ENCODE measurements at places on chromosomes 6 and 20. TPM values are rescaled to one million over a fixed set of nuclear protein-coding genes. Genes with fewer than 3 reads are reported as not detected.

DNA sequence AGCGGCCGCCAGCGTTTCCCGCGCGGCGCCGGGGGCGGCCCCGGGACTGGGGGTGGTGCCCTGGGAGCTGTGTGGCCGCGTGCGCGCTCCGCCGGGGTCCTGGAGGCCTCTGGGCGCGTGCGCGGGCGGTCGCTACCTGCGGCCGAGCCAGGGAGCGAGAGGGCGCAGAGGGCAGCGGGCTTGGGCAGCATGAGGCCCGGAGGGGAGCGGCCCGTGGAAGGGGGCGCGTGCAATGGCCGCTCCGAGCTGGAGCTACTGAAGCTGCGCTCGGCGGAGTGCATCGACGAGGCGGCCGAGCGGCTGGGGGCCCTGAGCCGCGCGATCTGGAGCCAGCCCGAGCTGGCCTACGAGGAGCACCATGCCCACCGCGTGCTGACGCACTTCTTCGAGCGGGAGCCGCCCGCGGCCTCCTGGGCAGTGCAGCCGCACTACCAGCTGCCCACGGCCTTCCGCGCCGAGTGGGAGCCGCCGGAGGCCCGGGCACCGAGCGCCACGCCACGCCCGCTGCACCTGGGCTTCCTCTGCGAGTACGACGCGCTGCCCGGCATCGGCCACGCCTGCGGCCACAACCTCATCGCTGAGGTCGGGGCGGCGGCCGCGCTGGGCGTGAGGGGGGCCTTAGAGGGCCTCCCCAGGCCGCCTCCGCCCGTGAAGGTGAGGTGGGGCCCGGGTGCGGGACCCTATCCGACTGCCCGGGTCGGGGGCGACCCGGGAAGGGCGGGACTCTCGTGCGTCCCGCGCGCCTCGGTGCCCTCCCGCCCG is at the start of gene PM20D2:
TSS of gene PM20D2 (plus strand) at position 100 of the 762 bp plus-strand sequence. CDS start at position 190, 90 bp downstream.
- H3K36me3 ChIP-seq, result no peaks in the 10 kb centered on the region
- no peaks in the 10 kb centered on the region for H3K27me3 ChIP-seq
- peaks cover 2% of the 10 kb centered on the region for H3K4me1 ChIP-seq
- H3K4me3 ChIP-seq, result peak within 1 kb of the TSS; percentile 91
- peak; percentile 75 for DNase-seq

- no peak overlapping the region for H3K27ac ChIP-seq
- no peaks in the 10 kb centered on the region for H3K4me1 ChIP-seq
- H3K36me3 ChIP-seq, result no peaks in the 10 kb centered on the region
- no peak overlapping the region for H3K4me3 ChIP-seq
- no peaks in the 10 kb centered on the region for H3K27me3 ChIP-seq
Measured at GRCh38 chr20:19492116-19492515, 265.9 kb upstream of the RIN2 start.

DNA sequence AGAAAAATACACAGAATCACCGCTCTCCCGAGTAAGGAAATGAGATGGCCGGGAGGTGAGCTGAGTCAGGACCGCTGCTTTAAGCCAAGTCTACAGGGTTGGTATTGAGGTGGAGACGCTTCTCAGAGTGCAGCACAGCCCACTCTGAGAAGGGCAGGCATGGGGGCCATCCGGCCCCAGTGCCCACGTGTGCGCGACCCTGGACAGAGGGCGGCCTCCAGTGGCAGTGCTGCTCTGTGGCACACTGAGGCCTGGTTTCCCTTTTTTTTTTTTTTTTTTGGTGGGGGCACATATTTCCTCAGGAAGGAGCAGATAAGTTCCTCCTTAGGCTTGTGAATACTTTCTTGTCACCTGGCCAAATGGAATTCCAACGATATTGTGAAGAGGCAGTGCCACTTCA is 88.8 kb downstream of the FOXC1 start:
- no peak overlapping the region for H3K4me3 ChIP-seq
- no peaks in the 10 kb centered on the region for H3K4me1 ChIP-seq
- no peak for DNase-seq

MEI4 gene
- total RNA-seq, result not detected

SSTR4 gene
- not detected for total RNA-seq

GRCh38 chr6:52161689-52162438 is 24.3 kb upstream of the IL17A start:
- H3K4me3 ChIP-seq, result no peak overlapping the region
- no peak overlapping the region for H3K27ac ChIP-seq
- no peaks in the 10 kb centered on the region for H3K36me3 ChIP-seq
- no peaks in the 10 kb centered on the region for H3K4me1 ChIP-seq

MACROD2 gene
- total RNA-seq, result 3.2 TPM

DNA sequence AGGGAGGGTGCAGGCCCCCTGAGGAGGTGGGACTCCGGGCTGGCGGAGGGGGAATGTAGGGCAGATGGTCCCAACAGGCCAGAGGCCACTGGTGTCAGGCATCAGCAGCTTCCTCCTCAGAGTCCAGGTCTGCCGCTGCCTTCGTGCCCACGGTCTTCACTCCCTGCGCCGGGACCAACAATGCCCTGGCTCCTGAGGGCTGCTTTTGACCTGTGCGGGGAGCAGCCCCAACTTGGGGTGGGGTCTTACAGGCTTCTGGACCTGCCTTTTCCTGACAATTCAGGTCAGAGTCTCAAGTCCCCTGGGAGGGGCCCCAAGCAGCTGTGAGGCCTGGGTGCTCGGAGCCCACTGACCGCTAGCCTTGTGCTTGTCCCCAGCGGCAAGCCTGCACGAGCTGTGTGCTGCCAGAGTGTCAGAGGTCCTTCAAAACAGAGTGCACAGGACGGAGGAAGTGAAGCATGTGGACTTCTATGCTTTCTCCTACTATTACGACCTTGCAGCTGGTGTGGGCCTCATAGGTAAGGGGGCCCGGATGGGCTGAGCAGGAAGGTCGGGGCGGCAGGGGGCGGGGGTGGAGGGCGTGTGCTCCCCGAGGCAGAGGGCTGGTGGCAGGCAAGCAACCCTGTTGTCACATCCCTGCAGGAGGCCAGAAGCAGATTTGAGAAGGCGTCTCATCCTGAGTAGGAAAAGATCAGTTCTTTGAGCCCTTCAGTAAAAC is 25.3 kb upstream of the PYGB start:
- peak overlapping the region; percentile 36 for H3K27ac ChIP-seq
- H3K27me3 ChIP-seq, result no peaks in the 10 kb centered on the region
- no peak overlapping the region for H3K4me3 ChIP-seq
- H3K36me3 ChIP-seq, result peaks cover 4% of the 10 kb centered on the region
- H3K4me1 ChIP-seq, result no peaks in the 10 kb centered on the region

IL17F gene
- not detected for total RNA-seq

DNA sequence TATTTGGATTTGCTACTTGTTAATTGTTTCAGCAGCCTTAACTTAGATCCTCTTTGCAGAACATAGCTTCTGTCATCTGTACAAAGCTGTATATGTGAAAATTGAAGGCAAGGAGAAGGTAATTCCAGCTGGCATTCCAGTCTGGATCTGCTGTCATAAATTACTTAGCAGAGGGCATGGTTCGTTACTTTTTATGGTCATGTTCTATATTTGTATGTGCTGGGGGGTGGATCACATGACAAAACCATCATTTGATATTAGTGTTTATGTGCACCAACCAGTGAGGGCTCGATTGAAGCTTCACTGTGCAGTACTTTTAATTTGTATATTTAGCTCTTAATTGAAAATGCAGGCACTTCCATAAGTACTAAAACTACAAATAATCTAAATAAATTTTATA is 80.2 kb downstream of the CAP2 start:
- peak overlapping the region; percentile 32 for H3K27ac ChIP-seq
- H3K4me3 ChIP-seq, result no peak overlapping the region
- no peaks in the 10 kb centered on the region for H3K27me3 ChIP-seq

EPB41L1 gene
- total RNA-seq, result 40.3 TPM

GRCh38 chr20:50133041-50133440 is 20.1 kb upstream of the UBE2V1 start:
- H3K27ac ChIP-seq, result no peak overlapping the region
- no peak for DNase-seq
- no peak overlapping the region for H3K4me3 ChIP-seq
- no peaks in the 10 kb centered on the region for H3K4me1 ChIP-seq

GRCh38 chr6:12275107-12275506 is 15.1 kb upstream of the EDN1 start:
- no peaks in the 10 kb centered on the region for H3K27me3 ChIP-seq
- H3K4me3 ChIP-seq, result no peak overlapping the region
- no peaks in the 10 kb centered on the region for H3K36me3 ChIP-seq
- no peak for DNase-seq
- H3K4me1 ChIP-seq, result no peaks in the 10 kb centered on the region

- H3K4me3 ChIP-seq, result no peak overlapping the region
- H3K27ac ChIP-seq, result no peak overlapping the region
- H3K4me1 ChIP-seq, result no peaks in the 10 kb centered on the region
- no peak for DNase-seq
Measured at GRCh38 chr6:28402197-28402596, 2.6 kb upstream of the ZSCAN12 start.

DNA sequence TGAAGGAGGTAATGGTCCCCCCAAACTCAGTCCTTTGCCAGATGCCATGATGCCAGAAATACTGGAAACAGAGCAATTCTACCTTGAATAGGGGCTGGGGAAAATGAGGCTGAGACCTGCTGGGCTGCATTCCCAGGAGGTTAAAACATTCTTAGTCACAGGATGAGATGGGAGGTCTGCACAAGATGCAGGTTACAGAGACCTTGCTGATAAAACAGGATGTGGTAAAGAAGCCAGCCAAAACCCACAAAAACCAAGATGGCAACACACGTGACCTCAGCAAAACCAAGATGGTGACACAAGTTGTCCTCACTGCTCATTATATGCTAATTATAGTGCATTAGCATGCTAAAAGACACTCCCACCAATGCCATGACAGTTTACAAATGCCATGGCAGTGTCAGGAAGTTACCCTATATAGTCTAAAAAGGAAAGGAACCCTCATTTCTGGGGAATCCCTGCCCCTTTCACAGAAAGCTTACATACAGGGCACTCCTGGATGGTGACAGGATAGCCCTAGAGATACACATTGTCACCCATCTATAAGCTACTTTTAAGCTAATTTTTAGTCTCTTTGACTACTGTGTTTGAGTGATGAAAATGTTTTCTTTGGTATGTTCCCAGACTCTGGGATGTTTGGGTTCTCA is 979.7 kb downstream of the TBC1D32 start:
- H3K36me3 ChIP-seq, result no peaks in the 10 kb centered on the region
- H3K4me1 ChIP-seq, result no peaks in the 10 kb centered on the region
- no peaks in the 10 kb centered on the region for H3K27me3 ChIP-seq
- no peak overlapping the region for H3K27ac ChIP-seq
- DNase-seq, result no peak

DNA sequence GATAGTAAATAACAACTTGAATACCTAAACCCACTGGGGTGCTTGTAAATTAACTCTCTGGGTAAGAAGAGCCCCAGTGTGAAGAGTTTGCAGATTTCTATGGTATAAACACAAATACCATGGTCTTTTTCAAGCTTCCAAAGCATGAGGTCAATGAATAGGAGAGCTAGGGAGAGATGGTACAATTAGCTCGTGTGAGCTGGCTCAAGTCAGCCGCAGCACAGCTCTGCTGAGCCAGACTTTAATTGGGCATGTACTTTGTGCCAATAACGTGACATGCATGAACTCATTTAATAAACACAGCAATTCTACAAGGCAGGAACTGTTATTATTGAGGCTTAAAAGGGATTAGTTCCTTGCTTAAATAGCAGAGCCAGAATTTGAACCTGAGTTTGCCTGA is 684.2 kb downstream of the KIF16B start:
- no peak overlapping the region for H3K4me3 ChIP-seq
- no peaks in the 10 kb centered on the region for H3K4me1 ChIP-seq
- DNase-seq, result no peak
- no peak overlapping the region for H3K27ac ChIP-seq
- no peaks in the 10 kb centered on the region for H3K36me3 ChIP-seq

HLA-E gene
- 471 TPM for total RNA-seq

DNA sequence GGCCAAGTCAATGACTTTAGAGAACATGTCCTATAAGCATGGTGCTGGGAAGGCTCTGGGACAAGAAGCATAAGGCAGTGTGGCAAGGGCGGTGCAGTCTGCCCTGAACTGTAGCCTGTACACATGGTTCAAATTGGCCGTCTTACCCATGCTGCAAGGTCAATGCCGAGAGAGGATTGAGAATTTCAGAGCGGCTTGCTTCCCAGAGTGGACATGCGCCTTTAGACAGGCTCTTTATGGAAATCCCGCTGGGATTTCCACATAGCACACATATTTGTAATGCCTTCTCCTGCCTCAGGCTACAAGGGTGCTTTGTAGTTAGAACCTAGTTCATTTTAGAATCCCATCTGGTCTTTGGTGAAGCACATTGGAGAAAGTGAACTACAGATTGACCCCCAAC is 36.1 kb upstream of the CEP162 start:
- no peak overlapping the region for H3K27ac ChIP-seq
- no peaks in the 10 kb centered on the region for H3K36me3 ChIP-seq
- H3K4me3 ChIP-seq, result no peak overlapping the region
- no peaks in the 10 kb centered on the region for H3K4me1 ChIP-seq
- no peak for DNase-seq
- H3K27me3 ChIP-seq, result no peaks in the 10 kb centered on the region

GRCh38 chr6:166721576-166721975 is 94.5 kb upstream of the RPS6KA2 start:
- no peak overlapping the region for H3K4me3 ChIP-seq
- H3K4me1 ChIP-seq, result no peaks in the 10 kb centered on the region
- no peaks in the 10 kb centered on the region for H3K27me3 ChIP-seq
- no peak overlapping the region for H3K27ac ChIP-seq
- no peaks in the 10 kb centered on the region for H3K36me3 ChIP-seq

- H3K36me3 ChIP-seq, result no peaks in the 10 kb centered on the region
- DNase-seq, result no peak
- no peak overlapping the region for H3K27ac ChIP-seq
- no peak overlapping the region for H3K4me3 ChIP-seq
Measured at GRCh38 chr20:34547844-34548613, 10.5 kb upstream of the MAP1LC3A start.

TOX2 gene
- 4.0 TPM for total RNA-seq

DNA sequence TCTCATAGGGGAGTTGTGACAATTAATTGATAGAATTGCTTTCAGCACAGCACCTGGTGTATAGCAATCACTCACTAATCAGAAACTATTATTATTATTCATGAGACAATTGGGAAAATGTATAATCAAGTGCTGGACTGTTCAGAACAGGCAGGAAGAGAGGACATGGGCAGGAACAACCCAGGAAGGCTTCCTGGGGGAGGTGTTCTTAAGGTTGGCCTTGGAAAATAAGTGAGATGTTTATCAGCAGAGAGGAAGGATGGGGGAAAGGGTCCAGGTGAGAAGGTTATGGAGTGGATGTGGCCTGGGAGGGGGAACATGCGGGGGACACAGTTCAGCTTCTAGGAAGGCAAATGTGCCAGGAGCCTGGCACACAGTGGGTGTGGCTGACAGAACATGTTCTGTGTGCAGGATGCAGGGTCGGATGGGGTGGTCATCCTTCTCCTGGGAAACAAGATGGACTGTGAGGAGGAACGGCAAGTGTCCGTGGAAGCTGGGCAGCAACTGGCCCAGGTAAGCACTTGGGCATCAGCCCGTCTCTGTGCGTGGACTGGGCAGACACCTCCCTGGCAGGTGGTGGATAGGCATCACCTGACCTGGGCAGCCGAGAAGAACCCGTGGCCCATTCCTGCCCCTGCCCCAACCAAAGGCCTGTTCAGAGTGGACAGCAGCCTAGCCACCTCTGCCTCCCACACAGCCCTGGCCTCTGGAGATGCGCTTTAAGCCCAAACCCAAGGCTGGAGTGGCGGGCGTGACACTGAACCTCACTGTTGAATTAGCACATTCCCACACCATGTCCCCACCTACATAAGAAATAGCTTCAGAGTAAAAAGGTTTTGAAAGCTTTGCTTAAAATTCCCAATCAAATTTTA is 30.9 kb downstream of the RAB44 start:
- H3K27me3 ChIP-seq, result no peaks in the 10 kb centered on the region
- DNase-seq, result no peak
- no peak overlapping the region for H3K27ac ChIP-seq
- no peaks in the 10 kb centered on the region for H3K36me3 ChIP-seq
- no peaks in the 10 kb centered on the region for H3K4me1 ChIP-seq
- H3K4me3 ChIP-seq, result no peak overlapping the region
